ENCODE measurements at places on chromosomes 1 and 21.

DNA sequence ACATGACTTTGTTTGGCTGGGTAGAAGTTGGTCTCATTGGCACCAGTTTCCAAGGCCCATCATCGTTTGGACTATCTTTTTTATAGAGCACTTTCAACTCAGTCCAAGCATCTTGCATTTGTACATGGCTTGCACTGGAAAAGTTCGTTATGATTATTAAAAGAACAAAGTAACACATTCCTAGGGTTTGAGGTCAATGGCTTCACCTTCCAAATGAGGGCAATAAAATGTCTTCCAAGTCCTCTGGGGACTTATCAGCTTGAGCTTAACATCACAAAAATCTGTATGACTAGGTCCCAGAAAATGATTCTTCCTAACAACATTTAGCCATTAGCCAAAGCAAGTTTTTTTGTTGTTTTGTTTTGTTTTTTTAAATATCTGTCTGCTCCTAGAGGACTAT lies 610.8 kb downstream of the LMO4 start:
- no peak for DNase-seq

DNA sequence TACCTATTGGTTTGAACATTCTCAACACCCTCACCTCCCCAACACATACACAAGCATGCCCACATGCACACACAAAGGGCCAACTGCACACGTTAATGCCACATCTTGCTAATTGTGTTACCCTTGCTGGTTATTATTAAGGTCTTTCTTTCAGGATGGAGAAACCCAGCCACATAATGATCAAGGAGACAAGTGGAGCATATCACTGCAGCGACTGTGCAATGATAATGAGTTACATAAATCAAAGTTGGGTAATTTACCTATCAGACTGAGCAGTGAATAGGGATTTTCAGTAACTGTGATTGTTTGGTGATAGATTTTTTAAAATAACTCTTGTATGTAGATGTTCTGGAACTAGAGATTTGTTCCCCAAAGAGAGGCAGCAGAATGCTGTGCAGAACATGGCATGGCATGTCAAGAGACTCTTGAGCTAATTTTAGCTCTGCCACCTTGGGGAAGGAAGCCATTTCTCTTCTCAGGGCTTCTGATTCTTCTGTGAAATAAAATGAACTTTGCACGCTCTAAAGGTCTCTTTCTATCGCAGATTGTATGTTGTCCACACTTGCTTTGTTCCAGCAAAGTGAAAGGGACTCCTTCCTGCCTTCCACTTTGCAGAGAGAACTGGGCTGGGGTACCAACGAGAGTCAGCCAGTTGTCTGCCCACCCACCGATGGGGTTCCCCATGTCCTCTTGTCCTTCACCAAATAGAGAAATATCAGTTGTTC lies 126.0 kb upstream of the CAMK1G start:
- no peak for DNase-seq

DNA sequence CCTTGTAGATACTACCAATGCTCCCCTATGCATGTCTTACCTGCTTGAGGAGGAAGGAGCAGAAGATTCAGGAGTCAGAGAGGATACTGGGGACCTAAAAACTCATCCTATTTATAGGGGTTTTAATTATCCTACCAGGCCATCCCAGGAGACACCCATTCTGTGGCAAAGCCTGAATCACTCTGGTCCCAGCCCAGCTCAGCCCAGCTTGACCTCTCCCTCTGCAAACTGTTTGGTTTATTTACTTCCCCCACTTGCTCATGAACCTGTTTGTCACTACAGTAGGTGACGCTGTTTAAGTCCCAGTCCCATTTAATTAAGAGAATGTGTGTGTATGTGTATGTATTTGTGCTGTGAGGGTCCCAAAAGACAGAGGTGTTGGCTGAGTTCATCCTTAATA lies at the start of gene RPTN:
Gene RPTN, minus strand, starts transcription at position 85 of the 400 bp plus-strand sequence. CDS start 1,339 bp downstream, outside the sequence.
- no peak for DNase-seq

DNA sequence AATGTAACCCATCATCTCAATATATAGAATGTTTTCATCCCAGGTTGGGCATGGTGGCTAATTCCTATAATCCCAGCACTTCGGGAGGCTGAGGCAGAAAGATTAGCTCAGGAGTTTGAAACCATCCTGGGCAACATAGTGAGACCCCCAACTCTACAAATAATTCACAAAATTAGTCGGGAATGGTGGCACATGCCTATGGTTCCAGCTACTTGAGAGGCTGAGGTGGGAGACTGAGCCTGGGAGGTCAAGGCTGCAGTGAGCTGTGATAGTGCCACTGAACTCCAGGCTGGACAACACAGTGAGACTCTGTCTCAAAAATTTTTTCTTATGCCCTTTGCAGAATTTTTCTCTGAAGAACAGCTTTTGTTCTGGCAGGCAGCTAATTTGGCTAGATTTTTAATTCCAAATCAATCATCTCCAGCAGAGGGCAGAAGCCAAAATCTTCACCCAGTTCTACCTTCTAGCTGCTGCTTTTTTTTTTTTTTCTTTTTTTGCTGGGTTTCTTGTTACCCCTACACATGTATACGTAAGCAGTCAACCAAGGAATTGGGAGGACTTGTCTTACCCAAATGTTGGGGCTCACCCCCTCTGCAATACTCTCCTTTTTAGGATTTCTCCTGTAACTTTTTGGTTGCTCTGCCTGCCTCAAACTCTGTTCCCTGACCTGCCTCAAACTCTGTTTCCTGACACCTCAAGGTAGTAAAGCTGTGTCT lies 2.7 kb upstream of the RAD54L start:
- no peak for DNase-seq

DNA sequence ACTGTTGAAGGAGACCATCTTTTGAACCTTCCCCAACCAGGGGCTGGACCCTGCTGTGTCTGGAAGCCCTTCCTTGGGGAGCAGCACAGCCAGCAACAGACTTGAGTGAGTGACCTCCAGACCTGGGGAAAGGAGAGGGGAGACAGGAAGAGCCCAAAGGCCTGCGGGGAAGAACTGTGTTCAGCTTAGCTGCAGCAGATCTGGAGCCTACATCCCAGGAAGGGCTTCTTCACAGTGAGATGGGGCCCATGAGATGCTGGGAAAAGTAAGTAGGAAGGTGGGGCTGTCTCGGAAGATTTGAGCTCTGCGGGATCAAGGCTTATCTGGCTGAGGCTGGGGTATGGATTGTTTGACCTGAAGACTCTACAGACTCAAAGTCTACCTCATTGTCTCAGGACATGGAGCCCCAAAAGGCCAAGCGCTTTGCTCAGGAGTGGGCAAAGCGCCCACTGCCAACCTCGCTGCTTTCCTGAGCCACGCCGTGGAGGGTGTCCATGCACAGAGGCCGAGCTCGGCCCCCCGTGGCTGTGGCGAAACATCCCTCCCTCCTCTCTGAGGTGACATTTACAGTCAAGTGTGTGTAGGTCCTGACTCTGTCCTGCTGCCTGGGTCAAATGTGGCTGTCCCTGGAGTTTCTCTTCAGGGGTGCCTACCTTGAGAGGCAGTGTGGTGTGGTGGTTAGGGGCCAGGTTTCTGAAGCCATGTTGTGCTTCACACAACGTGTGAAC lies 24.5 kb downstream of the SPOCD1 start:
- DNase-seq, result no peak

DNA sequence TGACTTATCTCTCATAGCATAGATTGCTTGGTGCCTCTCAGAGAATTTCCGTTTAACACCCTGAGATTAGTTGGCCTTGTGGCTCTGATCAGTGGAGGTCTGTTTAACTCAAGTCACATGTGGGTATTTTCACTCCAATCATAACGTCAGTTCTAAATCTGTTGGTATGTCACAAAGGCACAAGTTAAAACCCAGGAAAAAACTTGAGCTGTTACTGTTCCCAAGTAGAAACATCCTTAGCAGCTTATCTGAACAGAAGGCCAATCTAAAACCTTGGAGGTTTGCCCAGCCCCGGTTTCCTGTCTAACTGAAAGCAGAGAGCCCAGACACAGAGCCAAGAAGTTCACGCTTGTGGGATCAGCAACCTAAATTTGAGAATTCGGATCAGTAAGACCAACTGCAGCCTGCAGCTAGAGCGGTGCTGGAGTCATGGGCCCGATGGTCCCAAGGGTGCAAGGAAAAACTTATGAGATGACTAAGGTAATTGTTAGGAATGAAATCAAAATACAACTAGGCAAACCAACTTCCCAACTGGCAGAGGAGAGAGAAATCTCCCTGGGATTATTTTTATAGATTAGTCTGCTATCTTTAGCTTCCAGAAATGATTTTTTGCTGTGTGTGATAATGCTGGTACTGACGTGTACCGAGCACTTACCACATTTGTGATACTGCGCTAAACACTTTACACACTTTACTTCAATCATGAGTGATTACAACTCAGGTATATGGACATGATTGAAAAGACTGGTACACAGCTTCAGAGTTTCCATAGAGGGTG lies 90.2 kb upstream of the C1orf21 start:
- DNase-seq, result peak; percentile 87

DNA sequence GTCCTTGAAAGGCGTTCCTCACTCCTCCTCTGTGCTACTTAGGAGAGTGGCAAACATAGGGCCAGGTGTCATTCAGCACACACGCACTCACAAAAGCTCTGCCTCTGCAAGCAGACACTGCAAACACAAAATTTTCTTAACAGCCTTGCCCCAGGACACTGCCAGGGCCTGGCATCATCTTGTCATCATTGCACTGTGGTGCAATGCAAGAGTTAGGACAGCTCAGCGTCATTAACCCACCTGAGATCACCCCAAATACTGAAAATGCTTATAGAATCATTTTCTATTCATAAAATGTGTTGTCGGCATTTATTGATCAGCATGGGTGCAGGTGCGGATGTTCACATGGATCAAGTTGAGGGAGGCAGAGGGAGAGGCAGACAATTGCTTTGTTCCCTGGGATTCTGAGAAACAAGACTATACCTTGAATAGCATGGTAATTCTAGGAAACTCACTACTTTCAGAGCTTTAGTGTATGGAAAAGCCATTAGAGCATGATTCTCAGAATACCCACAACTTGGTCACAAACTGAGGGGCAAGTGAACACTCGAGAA lies 3.0 kb downstream of the ADAM30 start:
- no peak for DNase-seq

GRCh38 chr1:119956306-119956705 lies 60.0 kb upstream of the ADAM30 start:
- no peak for DNase-seq

DNA sequence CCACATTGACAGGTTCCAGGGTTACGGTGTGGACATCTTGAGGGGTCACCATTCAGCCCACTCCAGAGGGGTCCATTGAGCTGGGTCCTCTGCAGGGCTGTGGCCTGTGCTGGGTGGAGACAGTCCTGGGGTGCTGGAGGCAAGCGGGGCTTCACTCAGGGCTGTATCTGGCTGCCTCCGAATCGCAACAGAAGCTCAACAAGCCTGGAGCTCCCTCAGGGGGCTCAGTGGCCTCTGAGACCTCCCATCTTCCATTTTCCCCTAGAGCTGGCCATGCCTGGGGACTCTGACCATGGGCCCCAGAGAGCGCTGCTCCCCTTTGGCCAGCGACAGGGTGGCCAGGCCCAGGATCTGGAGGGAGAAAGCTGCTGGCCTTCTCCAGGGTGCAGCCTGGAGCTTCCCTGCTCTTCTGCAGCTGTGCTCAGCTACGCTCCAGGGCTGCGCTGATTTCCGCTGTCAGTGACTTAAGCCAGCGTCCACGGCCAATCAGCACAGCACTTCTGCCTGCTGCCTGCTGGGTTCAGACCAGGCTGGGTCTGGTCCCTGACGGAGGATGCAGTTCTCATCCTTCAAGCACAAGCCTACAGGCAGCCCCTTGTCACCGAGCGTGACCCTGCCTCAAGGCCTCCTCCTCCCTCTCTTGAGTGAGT lies 45.0 kb upstream of the ADARB1 start:
- DNase-seq, result no peak
